ENCODE measurements at places on chromosomes 16 and 17.

- DNase-seq: no peak
Observed at GRCh38 chr17:5068236-5068635, 10.0 kb upstream of the ZFP3 start.

DNA sequence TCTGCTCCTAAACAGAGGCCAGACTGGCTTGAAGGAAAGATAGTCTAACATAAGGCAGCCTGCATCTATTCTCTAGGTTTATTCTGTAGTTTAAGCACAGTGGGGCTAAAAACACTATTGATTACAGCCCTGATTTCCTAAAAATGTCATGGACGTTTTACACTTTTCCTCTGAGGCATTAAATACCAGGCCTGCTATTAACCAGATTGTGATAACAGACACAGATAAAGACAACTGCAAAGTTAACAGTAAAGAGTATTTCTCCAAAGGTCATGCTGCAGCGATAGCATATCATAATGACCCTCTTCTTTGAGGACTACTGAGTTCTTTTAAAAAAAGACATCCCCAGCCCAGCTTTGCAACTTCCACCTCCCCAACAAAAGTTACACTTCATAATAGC lies 59.6 kb upstream of the MON1B start:
- DNase-seq: no peak

- DNase-seq: no peak
Observed at GRCh38 chr17:21377705-21378396, 1.7 kb downstream of the KCNJ12 start.

DNA sequence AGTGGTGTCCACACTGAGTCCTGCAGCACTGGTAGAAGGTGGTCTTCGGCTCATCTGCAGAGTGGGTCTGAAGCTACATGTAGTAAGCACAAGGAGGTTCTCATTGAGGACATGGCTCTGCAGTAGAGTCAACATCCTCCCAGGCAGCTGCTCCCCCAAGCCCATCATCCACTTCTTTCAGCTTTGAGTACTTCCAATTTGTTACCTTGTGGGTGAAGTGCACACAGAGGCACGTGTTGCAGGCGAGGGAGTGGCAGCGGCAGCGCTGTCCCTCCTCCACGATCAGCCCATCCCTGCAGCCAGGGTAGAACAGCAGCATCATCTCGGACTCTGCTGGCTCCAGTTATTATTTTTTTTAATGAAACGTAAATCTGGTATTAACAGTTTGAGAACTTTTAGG lies 1.8 kb upstream of the SSTR2 start:
- DNase-seq: peak; percentile 77

- peak; percentile 4 for DNase-seq
Observed at GRCh38 chr17:39026980-39027451, 59.8 kb upstream of the FBXO47 start.

GRCh38 chr17:71727723-71728122 lies 393.1 kb upstream of the SOX9 start:
- DNase-seq: no peak

DNA sequence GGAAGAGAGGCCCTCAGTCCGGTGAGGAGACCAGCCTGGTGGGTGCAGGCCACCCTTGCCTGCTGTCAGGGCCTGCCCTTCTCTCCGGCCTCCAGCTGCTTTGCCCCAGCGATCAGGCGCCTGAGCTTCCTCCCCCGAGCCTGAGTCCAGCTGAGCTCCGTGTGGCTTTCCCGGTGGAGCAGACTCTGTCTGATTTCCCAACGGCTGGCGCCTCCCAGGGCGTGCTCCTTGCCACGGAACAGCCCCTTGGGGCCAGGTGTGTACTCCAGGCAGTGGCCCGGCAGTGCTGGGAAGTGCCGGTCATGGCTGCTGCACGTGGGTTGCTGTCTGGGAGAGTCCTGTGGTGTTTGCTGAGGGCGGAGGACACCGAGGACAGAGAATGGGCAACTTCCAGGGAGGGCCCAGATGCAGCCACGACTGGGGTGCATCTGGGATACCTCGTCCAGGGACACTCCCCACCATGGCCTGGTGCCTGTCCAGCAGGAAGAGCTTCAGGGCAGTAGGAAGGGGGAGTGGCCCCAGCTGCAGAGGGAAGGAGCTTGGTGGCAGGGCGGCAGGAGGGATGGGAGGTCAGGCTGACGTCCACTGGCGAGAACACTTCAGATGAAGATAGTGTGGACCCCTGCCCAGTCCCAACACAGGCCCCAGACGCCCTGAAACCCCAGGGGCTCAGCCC lies 22.5 kb downstream of the METRNL start:
- DNase-seq: peak; percentile 36

- DNase-seq: no peak
Observed at GRCh38 chr17:18850679-18851078, 7.3 kb upstream of the PRPSAP2 start.

GRCh38 chr17:51617986-51618385 lies 357.6 kb downstream of the UTP18 start:
- no peak for DNase-seq

DNA sequence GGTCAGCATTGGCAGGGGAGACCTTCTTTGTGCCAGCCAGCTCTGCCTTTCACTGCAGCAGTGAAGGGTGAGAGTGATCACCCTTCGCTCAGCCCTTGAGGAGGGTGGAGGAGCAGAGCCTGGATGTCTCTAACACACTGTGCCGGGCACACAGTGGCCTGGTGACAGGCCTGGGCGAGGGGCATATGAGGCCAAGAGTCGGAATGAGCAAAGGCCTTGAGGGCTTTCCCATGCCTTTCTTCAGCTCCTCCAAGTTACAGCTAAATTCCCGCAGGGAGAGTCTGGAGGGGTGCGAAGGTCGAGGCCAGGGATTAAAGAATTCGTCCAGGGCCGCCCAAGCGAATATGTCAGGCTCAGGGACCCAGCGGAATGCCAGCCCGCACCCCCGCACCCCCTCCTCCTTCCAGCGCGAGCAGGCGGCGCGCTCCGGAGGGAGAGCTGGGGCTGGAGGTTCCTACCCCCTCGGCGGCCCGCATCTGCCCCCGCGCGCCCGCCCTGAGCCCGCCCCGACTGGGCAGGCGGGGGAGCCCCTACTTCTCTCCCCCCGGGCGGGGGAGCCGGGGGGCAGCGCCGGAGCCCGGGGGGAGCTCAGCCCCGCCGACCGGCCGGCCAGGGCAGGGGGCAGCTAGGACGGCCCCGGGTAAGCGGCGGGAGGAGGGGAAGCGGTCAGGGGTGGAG lies at the start of gene RASL10B:
RASL10B (plus strand) TSS at position 401 of the 678 bp plus-strand sequence. CDS start 3,546 bp downstream, outside the sequence.
- DNase-seq: peak; percentile 63

DNA sequence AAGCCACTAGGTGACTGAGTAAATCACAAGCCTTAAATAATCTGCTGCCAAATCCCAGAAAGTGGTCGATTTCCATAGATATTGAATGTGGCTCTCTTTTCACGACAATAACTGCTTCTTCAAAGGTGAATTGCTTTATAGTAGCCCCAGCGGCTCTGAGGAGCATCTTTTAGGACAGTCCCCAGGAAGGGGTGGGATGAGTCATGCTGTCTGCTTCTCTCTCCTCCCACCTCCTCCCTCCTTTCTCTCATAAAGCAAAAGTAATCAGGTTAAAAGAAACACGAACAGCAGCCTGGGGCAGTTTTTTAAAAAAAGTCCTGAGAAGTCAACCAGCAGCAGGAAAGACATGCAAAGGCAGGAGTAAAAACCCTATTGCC lies 1.8 kb downstream of the KIAA0513 start:
- DNase-seq: no peak

DNA sequence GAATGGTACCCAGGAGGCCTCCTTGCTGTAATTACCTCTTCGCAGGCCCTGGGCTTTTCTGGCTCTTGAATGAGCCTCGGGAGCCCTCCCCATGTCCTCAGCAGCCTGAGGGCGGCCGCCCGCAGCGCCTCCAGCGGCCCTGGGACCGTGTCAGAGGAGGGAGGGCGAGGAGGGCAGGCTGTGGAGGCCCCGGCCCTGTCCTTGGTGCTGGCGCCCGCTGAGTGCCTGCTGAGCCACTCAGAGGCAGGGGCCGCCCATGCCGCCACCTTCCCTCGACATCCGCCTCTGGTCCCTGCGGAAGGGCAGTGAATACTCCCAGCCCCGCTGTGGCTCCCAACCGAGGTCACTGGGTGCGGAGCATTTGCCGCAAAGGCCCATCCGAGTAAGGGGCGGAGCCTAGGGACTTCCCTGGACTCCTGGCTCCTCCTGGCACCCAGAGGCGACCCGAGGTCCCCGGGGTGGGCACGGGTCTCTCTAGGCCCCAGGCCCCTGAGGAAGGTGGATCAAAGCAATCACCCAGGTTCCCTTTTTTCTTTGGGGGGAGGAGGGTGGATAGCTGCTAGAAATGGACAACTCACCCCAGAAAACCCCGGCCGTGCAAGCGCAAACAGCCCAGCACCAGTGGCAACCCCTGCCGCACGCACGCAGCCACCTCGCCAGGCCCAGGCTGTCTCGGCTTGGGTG lies 2.8 kb downstream of the RBFOX3 start:
- DNase-seq: no peak

DNA sequence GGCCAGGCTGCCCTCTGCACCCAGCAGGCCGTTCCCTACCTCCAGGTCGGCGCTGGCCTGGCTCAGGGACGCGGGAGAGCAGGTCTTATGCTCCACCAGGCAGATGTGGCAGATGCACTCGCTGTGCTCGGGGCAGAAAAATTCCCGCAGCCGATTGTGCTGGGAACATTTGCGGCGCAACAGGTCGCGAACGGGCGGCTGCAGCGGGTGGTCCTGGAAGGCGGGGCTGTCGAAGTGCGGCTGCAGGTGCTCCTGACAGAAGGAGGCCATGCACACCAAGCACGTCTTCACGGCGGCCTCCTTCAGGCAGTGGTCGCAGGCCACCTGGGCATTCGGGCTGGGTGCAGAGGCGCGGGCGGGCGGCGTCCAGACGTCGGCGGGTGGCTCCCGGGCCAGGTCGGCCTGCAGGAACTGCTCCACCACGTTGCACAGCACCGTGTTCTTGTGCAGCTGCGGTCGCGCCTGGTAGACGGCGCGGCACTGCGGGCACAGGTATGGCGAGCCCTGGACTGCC lies 439 bp downstream of the TRIM25 start:
- peak; percentile 65 for DNase-seq

DNA sequence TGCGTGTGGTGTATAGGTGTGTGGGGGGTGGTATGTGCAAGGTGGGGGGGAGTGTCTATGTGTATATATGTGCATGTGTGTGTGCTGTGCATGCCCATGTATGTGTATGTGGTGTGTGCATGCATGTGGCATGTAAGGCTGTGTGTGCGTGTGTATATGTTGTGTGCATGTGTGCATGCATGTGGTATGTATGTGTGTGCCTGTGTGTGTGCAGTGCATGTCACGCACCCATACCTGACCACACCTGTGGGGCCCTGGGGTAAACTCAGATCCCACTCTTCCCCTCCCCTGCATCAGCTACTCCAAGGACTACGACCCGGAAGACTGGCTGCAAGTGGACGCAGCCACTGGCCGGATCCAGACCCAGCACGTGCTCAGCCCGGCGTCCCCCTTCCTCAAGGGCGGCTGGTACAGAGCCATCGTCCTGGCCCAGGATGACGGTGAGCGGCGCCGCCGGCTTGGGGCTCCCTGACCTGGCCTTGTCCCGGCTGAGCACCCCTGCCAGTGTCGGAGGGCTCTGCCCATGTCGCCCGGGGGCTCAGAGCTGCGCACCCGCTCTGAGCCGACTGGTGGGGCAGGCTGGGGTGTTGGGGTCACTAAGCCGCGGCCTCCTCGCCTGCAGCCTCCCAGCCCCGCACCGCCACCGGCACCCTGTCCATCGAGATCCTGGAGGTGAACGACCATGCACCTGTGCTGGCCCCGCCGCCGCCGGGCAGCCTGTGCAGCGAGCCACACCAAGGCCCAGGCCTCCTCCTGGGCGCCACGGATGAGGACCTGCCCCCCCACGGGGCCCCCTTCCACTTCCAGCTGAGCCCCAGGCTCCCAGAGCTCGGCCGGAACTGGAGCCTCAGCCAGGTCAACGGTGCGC lies 9.1 kb downstream of the SLC22A31 start:
- no peak for DNase-seq

GRCh38 chr16:80547145-80547544 lies 6.4 kb downstream of the DYNLRB2 start:
- DNase-seq: no peak

DNA sequence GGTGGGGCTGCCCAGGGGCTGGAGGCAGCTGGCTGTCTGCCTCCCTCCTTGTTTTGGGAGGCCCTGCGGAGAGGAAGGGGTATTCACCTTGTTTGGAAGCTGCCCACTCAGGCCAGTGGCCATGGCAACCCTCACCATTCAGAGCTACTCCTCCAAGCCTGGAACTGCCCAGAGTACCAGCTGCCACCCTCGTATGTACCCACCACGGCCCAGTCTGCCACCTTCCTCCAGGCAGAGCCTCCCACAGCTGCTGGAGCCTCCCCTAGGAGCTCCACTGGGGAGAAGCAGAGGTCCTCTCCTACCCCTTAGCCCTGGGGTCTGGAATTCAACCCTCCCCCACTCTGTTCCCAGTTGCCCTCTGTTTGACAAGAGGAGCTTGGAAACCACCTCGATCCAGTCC lies 90.7 kb downstream of the AXIN2 start:
- DNase-seq: no peak

- DNase-seq: peak; percentile 67
Observed at GRCh38 chr16:1678500-1679098, 520 bp downstream of the JPT2 start.

- no peak for DNase-seq
Observed at GRCh38 chr16:12162151-12162985, 185.8 kb downstream of the SNX29 start.

DNA sequence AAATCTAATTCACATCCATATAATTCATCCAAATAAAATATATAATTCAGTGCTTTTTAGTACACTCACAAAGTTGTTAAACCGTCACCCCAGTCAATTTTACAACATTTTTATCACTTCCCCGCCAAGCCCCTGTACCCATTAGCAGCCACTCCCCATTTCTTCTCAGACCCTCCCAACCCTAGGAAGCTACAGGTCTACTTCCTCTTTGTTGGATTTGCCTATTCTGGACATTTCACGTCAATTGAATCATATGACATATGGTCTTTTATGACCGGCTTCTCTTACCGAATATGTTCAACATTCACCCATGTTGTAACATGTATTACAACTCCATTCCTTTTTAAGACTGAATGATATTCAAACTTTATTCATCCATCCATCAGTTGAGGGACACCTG lies 19.9 kb upstream of the MLKL start:
- no peak for DNase-seq

DNA sequence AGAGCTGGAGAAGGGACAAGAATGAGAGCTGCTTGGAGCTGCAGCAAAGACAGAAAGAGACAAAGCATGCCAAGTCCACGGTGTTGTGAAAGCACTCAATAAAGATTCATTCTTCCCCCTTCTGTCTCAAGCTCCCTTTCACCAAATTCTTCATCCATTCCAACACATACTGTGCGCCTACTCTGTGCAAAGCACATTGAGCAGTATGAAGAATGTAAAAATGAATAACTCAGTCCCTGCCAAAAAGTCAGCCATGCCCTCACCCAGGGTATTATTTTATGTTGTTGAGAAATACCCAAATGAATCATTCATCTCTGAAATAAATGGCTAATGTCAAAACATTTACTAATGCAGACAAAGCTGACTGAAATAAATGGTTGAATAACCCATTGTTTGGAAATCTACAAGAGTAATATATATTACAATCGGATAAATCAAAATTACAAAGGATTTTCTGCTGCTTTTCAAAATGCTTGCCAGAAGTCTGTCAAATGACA lies 282.9 kb upstream of the IRX5 start:
- peak; percentile 51 for DNase-seq

GRCh38 chr16:75288181-75288580 lies 36.8 kb upstream of the BCAR1 start:
- DNase-seq: no peak

GRCh38 chr16:67158637-67159600 lies 790 bp downstream of the TRADD start:
- peak; percentile 29 for DNase-seq

GRCh38 chr16:53912155-53912554 lies 208.2 kb downstream of the FTO start:
- DNase-seq: peak; percentile 77

GRCh38 chr17:75828076-75828400 lies 16.2 kb downstream of the UNC13D start:
- DNase-seq: no peak

Data from NCI-H1417 (cell line).